ENCODE measurements at places on chromosomes 3 and 15.

- no peak for DNase-seq
These were observed 124.5 kb downstream of the THSD4 start for GRCh38 chr15:71239592-71240364.

GRCh38 chr3:114205541-114205940 is 26.7 kb upstream of the DRD3 start:
- no peak for DNase-seq

- DNase-seq = no peak
These were observed 466.6 kb downstream of the RAP2B start for GRCh38 chr3:153628591-153628990.

- no peak for DNase-seq
These were observed 3.6 kb upstream of the SHC4 start for GRCh38 chr15:48967336-48967735.

GRCh38 chr3:98580401-98581386 is 12.7 kb downstream of the CPOX start:
- DNase-seq = no peak

- no peak for DNase-seq
These were observed 313.3 kb downstream of the SATB1 start for GRCh38 chr3:18111796-18112232.

DNA sequence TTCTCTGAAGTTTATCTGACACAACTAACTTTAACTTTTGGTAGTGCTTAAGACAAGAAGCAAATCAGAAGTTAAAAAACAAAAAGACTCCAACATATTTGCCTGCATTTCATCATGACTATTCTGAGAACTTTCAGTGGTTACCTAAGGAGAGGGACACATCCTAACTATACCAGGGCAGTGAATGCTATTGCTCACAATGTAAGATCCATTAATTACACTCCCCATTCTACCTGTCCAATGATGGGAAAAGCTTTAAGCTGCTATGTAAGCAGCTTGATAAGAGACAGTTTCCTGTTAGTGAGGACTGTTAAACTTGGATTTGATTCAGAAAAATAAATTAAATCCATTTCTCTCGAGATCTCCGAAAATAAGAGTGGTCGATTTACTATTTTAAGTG is 37.5 kb downstream of the SERPINI1 start:
- DNase-seq = no peak

DNA sequence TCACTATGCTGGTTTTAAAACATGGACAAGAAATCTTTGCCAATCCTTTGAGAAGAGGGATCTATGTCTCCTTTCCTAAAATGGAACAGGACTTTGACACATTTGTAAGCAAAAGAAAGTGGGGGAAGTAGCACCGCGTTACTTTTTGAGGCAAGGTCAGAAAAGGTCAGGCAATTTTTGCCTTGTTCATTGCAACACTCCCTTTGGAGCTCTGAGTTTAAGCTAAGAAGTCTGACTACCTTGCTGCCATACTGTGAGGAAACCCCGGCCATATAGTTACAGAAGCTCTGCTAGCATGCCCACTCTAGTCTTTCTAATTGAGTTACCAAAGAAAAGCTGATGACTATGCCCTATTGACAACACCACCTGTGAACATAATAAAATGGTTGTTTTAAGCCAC is 1.4 kb downstream of the FAM227B start:
- no peak for DNase-seq

DNA sequence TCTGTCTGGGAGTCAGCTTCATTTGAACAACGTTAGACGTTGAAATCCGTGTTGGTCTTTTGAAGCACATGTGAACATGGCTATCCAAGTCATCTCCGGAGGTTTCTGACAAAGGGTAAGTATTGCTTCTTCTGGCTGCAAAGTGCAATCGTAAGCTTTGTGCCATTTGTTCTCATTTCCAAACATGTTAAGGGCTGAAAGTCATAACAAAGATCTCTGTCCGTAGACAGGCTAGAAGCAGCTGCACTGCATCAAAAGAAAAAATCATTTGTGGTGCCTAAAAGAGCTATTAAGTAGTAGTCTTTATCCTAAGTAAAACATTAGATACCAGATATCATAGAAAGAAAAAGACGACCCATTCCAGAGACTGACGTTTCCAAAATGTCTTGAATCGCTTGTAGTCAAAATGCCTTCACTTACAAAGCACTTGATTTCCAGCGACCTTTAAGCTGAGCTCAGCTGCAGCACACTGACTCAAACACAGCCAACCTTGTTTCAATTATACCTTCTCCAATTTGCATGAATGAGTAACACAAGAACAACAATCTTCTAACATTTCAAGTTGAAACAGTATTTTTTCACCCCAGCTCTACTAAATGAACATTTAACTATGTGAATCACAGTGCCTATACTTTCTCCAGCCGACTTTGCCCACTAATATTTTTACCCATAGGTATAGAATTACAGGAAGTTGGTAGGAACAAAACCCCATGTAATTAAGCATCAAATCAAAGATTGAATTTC is 76.6 kb downstream of the NEDD4 start:
- DNase-seq = no peak

DNA sequence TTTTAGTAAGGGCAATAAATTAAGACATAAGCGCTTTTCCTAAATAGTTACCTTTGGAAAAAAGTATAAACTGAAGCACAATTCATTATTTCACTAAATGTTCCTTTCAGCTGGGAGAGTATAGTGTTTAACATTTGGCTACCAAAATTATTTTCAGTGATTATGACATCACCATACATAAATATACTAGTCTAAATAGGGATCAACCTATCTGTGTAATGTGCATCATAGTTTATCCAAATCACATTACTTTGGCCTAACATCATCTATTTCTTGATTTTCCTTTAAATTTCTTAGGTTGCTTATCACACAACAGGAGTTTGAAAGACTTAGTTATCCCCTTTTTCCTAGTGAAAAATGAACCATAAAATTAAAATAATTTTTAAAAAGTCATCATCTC is 738.9 kb downstream of the ROBO1 start:
- no peak for DNase-seq

DNA sequence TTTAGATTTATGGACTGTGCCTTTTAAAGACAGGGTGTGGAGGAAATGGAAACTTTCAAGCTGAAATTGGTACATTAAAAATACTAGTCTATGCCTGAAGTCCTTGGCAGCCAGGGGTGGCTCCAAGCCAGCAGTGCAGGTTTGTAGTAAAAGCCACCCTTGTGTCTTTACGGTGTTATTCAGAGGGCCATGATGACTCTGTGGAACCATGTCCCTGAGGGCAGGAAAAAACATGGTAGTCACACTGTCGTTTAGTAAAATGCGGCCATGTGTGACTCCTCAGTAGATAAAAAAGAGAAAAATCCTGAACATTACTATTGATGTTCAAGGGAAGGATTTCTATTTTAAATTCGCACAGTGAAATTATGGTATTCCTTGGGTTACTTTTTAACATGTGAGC is 2.7 kb downstream of the FAN1 start:
- DNase-seq = no peak

DNA sequence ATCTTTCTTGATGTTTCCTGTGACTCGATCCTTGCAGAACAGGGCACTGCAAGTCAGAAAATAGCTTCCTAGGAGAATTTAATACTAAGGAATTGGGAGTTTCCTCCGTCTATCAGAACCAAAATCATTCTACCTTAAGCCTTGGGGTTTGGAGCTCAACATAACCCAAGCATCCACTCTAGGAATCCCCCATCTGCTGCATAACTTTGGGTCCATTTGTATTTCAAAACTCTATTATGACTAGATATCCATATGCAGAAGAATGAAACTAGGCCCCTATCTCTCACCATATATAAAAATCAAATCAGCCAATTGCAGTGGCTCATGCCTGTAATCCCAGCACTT is 61.7 kb upstream of the AKAP13 start:
- DNase-seq = no peak

DNA sequence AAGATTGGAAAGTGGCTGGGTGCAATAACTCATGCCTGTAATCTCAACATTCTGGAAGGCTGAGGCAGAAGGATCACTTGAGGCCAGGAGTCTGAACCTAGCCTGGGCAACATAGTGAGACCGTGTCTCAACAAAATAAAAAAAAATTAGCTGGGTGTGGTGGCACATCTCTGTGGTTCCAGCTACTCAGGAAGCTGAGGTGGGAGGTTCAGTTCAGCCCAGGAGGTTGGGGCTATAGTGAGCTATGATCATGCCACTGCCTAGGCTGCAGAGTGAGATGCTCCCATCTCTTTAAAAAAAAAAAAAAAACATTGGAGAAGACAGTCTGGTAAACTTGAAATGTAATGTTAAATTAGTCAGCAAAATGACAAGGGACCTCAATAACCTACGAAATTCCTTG is 57.9 kb downstream of the STAG1 start:
- DNase-seq = no peak

DNA sequence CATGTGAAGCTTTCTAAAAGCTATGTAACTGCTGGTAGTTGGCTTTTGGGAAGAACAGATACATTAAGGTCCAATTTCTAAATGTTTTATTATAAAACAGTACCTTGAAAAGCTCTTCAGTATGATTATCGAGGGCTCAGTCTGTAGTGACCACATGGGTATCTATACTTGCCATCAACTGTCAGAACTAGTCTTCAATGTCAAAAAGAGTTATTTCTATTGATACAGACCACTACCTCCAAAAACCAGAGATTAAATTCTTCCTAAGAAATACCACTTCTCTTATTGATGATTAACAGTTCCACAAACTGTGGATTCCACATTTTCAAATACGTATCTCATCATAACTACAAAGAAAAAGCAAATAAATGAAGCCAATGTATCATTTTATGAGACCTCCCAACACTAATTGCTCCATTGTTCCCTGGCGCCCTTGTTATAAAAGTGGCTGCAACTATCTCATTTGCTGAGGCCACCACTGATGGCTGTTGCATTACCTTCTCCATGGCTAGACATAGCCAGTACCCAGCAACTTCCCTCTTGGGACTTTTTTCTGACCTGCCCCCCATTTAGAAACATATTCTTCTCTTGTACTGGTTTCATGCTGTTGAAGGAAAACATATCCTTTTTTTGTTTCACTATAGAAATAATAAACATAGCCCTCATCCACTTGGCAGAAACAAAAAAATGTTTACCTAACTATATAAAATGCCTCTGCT is 33.9 kb upstream of the MBNL1 start:
- no peak for DNase-seq

DNA sequence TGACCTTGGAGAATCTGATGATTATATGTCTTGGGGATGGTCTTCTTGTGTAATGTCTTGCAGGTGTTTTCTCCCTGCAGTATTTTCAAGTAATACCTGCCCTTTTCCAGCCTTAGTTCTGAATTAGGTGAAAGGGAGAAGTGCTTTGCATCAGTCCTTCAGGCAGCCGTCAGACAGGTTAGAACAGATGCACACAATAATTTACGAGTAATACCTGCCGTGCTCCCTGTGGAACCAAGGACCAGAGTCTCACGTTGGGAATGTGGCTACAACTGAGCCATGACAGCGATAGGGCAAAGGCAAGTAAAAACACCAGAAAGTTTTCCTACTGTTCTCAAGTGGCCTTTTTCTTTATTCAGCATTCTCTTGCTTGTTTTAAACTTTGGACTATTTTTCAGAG is 69.1 kb downstream of the CHCHD6 start:
- DNase-seq = no peak

DNA sequence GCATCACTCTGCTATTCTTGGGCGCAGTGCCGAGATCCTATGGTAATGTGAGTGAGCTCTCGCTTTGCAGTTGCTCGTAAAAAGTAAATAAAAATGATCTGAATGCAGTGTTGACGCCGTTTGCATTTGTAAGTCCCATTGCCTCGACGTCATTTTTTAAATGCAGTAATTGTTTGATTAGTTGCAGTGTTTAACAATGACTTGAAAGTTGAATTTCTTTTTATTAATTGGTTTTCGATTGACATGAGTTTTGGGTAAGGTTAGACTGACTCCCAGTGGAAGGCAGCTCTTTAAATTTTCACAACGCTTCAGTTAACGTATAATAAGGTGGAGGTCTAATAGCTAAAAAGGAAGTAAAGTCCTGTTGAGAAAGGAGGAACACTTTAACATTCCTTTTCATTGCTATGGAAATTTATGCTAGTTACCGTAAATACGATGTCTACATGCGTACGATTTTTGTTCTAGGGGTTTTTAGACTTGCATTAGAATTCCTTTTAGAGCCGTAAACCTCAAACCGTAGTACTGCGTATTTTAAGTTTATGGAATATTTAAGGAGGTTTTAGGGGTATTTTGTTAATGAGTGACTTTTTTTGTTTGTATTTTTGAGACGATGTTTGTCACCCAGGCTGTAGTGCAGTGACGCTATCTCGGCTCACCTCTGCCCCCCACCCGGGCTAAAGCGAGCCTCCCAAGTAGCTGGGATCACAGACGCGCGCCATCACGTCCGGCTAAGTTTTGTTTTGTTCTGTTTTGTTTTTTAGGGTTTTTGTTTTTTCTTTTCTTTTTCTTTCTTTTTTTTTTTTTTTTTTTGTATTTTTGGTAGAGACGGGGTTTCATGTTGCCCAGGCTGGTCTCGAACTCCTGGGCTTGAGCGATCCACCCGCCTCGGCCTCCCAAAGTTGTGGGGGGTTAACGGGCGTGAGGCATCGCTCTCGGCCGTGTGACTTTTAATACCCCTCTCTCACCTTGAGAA is 1.4 kb downstream of the MORF4L1 start:
- no peak for DNase-seq

DNA sequence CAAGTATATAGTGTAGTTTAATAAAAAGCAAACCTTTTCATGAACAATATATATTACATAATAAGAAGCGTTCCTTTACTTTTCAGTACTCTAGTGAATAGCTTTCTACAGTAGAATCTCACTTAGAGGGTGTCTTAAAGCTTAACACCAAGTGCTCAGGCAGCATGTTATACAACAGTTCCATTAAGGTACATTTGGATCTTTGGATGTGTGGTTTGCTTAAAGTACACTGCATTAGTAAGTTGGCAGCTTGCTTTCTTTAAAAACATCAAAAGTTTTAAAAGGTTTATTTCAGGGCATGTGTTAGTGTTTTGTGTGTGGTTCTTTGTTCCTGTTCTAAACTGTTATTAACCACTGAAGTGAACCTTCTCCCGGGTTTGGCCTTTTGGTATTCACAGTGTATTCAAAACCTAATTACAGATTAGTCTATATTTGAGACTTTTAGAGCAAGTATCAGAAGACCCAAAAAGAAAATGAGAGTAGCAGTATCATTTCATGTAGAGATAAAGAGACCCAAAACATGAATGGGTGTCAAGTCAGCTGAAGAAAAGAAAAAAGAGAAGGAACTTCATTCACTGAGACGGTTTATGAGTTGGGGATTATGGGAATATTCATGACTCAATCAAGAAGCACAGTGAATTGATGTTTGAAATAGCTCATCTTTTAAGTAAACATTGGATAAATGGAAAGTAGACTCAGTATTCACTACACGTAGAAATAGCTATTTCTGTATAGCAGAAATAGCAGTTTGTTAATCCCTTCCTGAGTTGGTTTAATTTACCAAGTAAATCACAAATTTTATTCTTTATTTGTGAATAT is 93.9 kb downstream of the OPA1 start:
- DNase-seq = no peak
